ENCODE measurements at places on chromosomes 11 and 22. TPM values are rescaled to one million over a fixed set of nuclear protein-coding genes. Genes with fewer than 3 reads are reported as not detected.
A peak's percentile ranks its signal among the peaks of the same experiment; 100 is the strongest.

DNA sequence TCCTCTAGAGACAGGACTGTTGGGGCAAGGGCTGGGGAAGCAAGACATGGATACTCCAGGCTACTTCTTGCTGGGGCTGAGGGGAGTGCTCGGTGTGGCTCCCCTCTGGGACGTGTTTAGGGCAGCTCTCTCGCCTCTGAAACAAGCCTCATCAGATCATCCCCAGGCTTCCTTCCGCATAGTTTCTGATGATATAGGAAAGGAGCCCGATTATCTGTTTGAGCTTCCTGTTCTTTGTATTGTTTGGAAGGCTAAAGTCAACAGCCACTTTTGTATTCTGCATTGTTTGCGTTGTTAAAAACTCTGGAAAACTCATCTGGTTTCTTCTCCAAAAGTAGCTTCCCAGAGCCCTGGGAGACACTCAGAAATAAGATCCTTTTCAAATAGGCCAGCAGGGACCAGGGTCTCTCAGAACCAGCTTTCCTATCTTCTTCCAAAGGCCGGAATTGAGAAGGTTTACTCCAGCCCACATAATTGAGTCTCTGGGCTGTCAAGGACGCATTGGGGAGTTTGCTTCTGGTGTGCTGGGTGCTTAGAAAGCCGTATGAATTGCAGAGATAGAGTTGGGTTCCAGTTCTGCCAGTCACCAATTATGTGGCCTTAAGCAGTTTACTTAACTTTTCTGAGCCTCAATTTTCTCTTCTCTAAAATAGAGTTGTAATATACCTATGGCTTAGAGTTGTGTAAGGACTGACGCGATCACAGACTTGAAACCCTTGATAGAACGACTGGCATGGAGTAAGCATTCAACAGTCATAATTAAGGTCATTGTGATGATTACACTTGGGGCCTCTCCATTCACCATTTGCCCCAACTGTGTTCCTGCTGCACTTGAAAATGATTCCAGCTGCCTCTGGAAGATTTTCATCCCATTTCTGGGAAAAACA is 19.1 kb downstream of the CD44 start:
- DNase-seq, result no peak

KLHL35 gene
- 2.3 TPM for total RNA-seq

GRCh38 chr11:110176366-110177085 is 83.3 kb downstream of the ZC3H12C start:
- DNase-seq, result no peak

PANX2 gene
- total RNA-seq, result 1.00 TPM

GRCh38 chr11:18934195-18934814 is 4.9 kb downstream of the MRGPRX1 start:
- DNase-seq, result no peak

- no peak for DNase-seq
Measured at GRCh38 chr11:79374727-79375126, 66.1 kb downstream of the TENM4 start.

DNA sequence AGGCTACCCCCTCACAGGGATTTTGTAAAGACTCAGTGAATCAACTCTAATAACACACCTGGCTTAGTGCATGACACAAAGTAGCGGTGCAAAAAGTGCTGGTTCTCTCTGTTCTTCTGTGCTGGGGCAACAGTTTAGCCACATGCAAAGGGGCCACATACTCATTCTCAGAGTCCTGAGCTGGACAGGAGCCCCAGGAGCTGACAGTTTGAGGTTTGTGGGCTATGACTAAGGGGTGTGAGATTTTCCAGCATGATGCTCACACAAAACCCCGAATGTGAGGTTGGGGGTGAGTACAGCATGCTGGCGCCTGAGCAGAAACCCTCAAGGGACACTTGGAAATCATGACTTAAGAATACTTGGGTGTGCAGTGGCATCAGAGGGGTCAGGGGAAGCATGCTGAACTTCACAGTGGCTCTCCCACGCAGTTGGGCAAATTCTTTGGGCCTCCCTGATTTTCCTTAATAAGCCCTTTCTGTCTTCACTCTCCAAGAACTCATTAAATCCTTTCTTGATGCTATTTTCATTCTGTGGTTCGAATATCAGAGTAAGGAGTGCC is 31.0 kb downstream of the TMPRSS5 start:
- DNase-seq, result no peak

GRCh38 chr11:29634244-29634643 is 382.6 kb downstream of the KCNA4 start:
- DNase-seq, result no peak

DNA sequence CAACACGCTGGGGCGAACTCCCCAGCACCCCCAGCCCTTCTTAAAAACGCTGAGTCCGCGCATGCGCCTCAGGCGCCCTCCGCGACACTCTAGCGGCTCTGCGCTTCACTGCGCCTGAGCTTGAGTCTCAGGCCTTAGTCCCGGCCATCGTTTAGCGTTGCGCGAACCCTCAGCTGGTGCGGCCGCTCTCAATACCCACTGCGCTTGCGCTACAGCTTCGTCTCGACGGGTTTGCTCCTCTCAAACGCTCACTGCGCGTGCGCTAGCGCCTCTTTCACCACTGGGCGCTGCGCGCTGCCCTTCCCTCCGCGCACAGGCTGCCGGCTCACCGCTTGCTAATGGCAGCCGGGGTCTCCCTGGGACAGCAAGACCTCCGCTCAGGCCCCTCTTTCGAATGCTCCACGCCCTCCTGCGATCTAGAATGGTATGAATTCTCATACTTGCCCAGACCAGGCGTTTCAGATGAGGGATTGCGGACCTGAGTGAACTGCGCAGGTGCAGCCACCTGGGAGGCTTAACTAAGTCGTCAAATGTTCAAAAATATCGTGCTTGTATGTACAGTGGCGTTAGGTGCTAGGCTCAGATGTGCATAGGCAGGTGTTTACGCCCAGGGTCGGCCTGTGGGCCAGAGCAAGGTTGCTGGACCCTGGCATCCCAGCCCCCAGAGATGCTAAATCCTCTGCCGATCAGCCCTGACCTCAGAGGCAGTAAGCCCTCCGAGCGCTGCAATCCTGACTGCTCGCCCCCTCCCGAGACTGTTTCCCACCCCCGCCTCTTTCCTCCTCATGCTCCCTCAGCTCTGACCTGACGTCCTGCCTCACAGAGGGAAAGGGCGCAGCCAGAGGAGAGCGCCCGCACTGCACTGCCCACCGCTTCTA is at the start of gene SLC2A11:
Gene SLC2A11, plus strand, starts transcription at position 270 of the 878 bp plus-strand sequence. Its CDS starts 125 bp downstream, at position 395.
- peak; percentile 99 for DNase-seq

DNA sequence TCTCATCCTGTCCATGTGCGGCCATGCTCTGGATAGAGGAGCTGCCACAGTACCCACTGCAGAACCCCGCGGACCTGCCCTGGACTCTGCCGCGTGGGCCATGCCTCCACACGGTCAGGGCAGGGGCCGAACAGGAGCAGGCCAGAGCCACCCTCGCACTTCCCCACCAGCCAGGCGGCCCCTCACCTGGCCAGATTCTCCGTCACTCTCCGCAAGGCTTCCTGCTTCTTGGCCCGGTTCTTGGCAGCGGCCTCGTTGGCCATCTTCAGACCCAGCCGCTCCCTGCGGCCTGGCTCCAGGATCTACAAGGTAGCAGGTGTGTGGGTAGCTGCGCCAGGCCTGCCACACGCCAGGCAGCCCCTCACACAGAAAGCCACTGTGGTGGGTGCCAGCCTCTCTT is 3.8 kb downstream of the TSSK2 start:
- no peak for DNase-seq

DNA sequence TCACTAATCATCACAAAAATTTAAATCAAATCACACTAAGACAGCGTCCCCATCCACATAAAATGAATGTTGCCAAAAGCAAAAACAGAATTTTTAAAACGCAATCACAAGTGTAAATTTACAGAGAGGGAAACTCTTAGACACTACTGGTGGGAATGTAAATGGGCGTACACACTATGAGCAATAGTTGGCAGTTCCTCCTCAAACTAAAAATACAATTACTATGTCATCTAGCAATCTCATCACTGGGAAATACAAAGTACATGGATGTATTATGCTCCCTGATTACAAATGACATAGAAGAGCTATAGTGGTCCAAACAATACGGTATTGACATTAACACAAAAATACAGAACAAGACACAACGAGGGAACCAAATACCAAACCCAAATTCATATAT is 8.7 kb upstream of the RGL4 start:
- DNase-seq, result no peak

DNA sequence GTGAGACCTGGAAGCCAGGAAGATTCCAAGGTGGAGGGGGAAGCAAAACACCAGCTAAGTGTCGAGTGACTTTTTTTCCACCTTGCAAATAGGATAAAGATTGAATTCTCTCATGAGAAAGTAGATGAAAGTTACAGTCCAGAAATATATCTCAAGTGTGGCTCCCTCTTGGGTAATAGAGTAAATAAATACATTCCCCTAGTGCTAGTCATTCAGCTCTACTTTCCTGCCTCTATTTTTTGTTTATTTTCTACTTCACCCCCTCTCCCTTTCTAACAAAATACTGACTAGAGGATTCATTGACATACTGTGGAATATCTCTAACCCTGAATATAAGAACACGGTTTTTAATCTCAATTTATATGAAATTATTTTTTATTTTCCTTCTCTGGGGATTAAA is 19.2 kb upstream of the OOSP4B start:
- no peak for DNase-seq

PHLDB1 gene
- 90.5 TPM for total RNA-seq

GRCh38 chr11:34086554-34087283 is 18.7 kb upstream of the NAT10 start:
- no peak for DNase-seq

DNA sequence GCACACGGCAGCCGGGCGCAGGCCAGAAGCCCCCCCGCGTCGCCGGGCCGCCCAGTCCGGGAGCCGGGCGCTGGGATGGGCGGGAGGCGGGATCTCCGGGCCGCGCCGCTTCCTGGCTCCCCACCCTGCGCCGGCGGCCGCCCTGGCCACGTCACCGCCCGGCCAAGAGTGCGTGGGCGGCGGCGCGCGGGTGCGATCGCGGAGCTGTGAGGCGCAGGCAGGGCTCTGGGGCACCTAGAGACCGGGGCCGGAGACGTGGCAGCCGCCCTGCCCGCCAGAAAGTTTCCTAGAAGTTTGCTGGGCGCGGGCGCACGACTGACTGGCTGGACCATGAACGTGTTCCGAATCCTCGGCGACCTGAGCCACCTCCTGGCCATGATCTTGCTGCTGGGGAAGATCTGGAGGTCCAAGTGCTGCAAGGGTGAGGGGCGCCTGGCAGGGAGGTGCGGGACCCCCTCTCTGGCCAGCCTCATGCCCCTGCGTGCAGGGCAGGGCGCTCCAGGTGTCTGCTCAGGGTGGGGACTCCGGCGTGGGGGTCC is at the start of gene KDELR3:
Gene KDELR3, plus strand, starts transcription at position 193 of the 539 bp plus-strand sequence. Its CDS starts 138 bp downstream, at position 331.
- DNase-seq, result peak; percentile 59
